Body of pancreas (tissue), 4 donors: ENCODE measurements at places on chromosomes 1 and 21. TPM values are rescaled to one million over a fixed set of nuclear protein-coding genes. Genes with fewer than 3 reads are reported as not detected.

The OR10T2 gene
- not detected for total RNA-seq

The COL9A2 gene
- total RNA-seq, result 2.3 TPM

The MANEAL gene
- total RNA-seq, result 0.99 TPM

The IQCC gene
- 5.3 TPM for total RNA-seq

The SPRR2E gene
- not detected for total RNA-seq
